Pancreas (tissue), 10 donors: ENCODE measurements at places on chromosomes 3 and 15. TPM values are rescaled to one million over a fixed set of nuclear protein-coding genes. Genes with fewer than 3 reads are reported as not detected.

CHST13 gene
- 0.08 TPM for polyA plus RNA-seq

MITF gene
- 2.2 TPM for polyA plus RNA-seq

IQCH gene
- 0.49 TPM for polyA plus RNA-seq

C3orf52 gene
- polyA plus RNA-seq, result 11.2 TPM

UROC1 gene
- polyA plus RNA-seq, result not detected

PRR20G gene
- not detected for polyA plus RNA-seq

PARP16 gene
- 3.1 TPM for polyA plus RNA-seq

RTP4 gene
- 3.2 TPM for polyA plus RNA-seq

DNA sequence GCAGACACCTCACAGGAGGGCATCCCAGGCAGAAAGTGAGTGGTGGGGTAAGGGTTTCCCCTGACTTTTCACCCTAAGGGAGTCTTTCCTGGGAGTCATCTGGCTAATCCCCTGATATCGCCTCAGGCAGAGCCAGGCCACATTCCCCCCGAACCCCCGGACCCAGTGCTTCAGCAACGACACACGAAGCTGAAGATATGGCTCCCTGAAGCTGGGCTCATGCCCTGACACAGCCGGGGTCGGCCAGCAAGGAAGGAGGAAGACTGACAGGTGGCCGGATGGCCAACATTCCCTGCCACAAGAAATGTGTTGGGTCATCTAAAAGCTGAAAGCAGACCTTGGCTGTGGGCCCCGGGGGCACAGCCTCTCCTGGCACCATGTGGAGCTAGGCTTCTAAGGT is 14.4 kb downstream of the CHST13 start:
- peak; percentile 5 for DNase-seq

GRCh38 chr3:124587053-124587408 is 143.2 kb upstream of the UMPS start:
- DNase-seq, result peak; percentile 67

GRCh38 chr15:71476823-71477222 is 333.5 kb upstream of the NR2E3 start:
- DNase-seq, result no peak

DNA sequence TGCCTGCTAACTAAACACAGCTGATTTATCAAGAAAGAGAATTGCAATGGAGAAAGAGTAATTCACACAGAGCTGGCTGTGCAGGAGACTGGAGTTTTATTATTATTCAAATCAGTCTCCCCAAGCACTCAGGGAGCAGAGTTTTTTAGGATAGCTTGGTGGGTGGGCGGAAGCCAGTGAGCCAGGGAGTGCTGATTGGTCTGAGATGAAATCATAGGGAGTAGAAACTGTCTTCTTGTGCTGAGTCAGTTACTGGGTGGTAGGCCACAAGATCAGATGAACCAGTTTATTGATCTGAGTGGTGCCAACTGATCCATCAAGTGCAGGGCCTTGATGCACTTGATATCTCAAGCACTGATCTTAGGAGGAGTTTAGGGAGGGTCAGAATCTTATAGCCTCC is 891.9 kb upstream of the CADM2 start:
- no peak for DNase-seq

DNA sequence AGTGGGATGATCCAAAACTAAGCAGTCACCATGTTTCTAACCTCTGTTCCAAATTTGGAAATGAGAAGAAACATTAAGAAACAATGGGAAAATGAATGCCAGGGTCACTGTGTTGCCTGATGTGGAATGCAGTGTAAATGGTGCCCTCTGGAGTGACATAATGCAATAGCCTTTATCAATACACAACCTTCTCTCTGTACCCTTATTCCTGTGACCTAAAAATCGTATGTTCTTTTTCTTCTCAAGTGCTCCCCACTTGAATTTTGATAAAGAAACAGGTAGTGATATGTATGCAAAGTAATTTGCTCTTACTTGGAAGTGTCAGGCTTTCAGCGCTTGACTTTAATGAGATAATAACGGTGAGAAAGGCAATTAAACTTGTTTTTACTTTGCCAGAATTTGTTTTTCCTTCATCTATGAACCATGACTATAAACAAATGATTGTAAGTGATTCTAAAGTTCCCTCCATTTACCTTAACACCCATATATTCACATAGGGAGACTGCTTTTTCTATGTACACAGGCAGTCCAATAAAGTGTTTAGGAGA is 145.8 kb upstream of the THRB start:
- DNase-seq, result peak; percentile 19

DNA sequence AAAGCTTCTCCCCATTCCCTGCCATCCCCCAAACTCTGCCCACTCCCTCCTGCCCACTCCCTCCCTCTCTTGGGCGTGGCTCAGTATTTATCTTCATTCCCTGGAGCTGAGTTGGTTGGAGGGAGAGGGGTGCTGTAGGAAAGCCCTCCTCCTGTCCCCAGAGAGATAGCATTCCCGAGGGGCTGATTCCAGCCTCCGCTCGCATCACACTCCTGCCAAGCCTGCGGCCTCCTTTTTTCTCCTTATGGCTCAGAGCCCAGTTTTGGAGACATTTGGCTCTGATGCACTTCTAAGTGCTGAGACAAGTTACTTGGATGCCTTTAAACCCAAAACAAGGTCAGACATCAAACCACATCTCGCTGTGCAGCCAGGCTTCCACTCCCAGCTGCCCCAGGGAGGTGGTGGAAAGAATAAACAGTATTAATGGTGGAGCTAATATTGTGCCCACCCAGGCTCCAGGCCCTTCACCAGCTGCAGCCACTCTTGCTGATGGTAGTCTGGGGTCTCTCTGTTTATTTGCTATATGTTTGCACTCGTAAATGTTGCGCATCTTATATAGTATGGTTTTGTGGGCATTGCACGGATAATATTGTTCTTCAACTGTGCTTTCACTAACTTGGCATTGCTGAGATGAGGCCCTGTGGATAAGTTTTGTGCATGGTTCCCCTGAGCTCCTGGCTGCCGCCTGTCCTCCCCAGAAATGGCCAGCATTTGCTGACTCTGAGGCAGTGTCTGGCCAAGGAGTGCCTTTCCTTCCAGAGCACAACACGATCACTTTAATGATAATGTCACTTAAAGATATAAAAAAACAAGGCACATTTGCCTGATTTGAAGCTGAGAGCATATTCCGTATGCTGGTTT is 157.2 kb downstream of the LRRC28 start:
- no peak for DNase-seq

- no peak for DNase-seq
These were observed 558.5 kb upstream of the ARRDC4 start for GRCh38 chr15:97401970-97402369.

DNA sequence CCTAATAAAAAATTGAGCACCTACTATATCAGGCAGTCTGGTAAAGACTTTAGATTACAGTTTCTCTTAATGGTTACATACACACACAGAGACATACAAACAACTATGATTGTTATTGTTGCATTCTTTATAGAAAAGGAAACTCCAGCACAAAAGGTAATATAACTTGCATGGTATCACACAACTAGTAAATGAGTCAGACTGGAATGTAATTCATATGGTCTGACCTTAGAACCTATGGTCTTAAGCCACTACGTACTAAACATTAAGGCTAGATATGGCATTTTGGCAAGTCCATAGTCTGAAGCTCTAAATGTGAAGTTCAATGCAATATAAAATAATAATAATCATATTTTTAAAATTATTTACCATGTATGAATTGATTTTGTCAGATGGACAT is 380.6 kb downstream of the LSAMP start:
- no peak for DNase-seq

DNA sequence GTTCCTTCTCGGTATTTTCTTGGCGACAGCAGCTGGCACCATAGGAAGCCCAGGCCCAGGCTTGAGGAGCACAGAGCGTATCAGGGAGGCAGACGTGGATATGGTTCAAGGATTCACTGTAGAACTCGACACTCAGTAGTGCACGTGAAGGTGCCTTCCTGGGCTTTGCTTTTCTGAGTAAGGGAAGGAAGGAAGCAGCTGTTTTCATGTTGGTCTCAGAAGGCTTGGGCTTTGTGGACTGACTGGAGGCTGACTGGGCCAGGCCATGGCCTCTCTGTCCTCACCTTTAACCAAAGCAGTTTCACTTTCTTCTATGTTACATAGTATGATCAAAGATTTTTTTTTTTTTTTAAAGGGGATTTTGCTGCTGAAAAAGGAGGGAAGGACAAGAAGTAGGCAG is 6.9 kb upstream of the GHRL start:
- no peak for DNase-seq

GRCh38 chr3:36494461-36495109 is 114.3 kb downstream of the STAC start:
- DNase-seq, result no peak

- no peak for DNase-seq
These were observed 5.3 kb downstream of the PLCB2 start for GRCh38 chr15:40302288-40302886.

DNA sequence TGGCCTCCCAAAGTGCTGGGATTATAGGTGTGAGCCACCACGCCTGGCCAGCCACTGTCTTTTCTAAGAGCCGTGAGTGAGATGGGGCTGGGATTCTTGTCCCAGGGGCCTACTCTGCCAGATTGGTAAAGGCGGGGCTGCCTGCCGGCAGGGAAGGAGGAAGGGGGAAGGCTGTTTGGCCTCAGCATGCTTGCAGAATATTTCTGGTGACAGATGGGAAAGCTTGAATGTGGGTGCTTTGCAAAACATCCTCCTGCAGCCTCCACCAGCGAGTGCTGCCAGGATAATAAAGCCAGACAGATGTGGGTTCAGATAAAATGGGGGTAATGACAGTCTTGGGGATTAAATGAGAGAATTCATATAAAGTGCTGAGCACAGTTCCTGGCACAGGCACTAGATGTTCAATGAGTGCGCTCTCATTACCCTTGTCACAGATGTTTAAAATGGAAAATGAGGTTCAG is 19.8 kb upstream of the ACOX2 start:
- DNase-seq, result no peak

GRCh38 chr15:81411969-81412633 is 38.1 kb upstream of the TMC3 start:
- DNase-seq, result no peak

- no peak for DNase-seq
These were observed 16.4 kb downstream of the CHST13 start for GRCh38 chr3:126540342-126540849.

DNA sequence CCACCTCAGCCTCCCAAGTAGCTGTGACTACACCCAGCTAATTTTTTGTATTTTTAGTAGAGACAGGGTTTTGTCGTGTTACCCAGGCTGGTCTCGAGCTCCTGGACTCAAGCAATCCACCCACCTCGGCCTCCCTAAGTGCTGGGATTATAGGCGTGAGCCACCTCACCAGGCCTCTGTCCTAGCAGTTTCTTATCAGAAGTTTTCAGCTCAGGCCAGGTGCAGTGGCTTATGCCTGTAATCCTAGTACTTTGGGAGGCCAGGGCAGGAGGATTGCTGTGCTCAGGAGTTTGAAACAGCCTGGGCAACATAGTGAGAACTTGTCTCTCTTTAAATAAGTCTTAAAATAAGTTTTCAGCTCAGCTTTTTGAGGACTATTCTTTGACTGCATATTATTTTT is 48.4 kb downstream of the SGO1 start:
- DNase-seq, result no peak

DNA sequence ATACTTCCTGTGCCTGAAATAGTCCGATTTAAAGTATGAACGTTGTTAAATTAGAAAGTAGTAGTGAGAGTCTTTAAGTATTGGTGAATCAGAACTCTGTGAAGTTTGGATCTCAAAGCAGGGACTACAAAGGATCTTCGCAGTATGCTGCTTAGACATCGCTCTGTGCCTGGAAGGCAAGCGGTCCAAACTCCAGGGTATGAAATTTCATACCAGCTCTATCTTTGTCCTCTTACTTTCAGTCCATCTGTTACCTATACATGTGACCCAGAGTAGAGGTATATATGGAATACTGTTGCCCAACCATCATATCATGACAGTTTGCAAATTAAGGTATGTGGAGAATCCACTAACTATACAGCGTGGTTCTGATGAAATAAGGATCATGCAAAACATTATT is 34.5 kb downstream of the VPS8 start:
- DNase-seq, result no peak

- no peak for DNase-seq
These were observed 359.5 kb upstream of the TMCO5A start for GRCh38 chr15:37574985-37575384.
